Activated naive CD4-positive, alpha-beta T cell (primary cell): ENCODE measurements at places on chromosomes 4 and X.
A peak's percentile ranks its signal among the peaks of the same experiment; 100 is the strongest.

DNA sequence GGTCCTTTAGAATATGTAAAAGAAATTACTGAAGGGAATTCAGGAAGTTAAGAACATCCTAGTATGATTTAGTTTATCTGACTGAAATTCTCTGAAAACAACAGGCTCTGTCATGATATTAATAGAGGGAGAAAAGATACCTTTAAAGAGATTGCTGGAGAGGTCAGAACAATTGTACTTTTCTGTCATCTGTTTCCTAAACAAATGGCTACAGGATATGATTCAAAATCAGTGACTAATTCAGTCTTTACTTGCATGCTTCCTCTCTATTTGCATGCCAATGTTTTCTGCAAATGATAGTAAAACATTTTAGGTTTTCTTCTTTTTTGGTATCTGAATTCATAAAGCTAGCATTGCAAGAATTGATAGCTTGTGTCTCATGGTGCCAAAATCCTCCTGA, 616.7 kb upstream of the PCDH7 start:
- no peak for DNase-seq

- no peak for DNase-seq
Measured at GRCh38 chr4:26020083-26020668, 106.2 kb downstream of the SMIM20 start.

DNA sequence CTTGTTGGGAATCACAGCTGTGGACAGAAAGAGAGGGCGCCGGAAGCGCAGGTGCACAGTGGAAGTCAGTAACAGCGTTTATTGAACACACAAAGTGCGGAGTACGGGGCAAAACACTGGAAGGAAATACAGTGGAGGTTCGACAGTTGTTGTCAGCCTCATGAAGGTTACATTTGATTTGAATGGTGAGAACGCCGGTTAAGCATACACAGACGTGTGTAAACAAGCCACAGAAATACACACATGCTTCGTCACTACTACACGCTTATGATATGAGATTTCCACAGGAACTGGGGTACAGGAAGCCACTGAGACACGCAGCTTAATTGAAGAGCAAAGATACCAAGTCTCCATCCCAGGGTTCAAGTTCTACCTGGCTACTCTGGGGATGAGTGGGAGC, 12.0 kb downstream of the CCKAR start:
- no peak for DNase-seq

- no peak for DNase-seq
Measured at GRCh38 chr4:772776-773175, 53.2 kb downstream of the CPLX1 start.

GRCh38 chr4:17055788-17056187, 157.3 kb upstream of the LDB2 start:
- DNase-seq, result no peak

GRCh38 chr4:105970371-105970770, 75.1 kb downstream of the NPNT start:
- DNase-seq, result no peak

DNA sequence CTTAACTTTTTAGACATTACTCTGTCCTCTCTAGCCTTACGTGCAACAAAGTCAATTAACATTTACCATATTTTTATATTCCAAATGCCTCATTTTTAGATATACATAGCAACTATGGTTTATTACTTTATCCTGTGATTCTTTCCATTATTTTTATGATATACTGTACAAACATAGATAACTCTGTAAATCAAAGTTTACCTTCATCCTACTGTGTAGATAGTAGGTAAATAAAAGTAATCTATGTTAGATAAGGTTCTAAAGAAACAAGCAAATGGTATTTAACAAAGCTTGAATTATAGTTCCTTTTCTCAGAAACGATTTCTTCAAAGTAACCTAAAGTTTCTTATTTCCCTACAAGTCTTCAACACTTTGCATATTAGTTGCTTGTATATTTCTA, 350.0 kb downstream of the GALNTL6 start:
- no peak for DNase-seq

- peak; percentile 1 for DNase-seq
Measured at GRCh38 chr4:74320559-74321118, 12.4 kb downstream of the EPGN start.

DNA sequence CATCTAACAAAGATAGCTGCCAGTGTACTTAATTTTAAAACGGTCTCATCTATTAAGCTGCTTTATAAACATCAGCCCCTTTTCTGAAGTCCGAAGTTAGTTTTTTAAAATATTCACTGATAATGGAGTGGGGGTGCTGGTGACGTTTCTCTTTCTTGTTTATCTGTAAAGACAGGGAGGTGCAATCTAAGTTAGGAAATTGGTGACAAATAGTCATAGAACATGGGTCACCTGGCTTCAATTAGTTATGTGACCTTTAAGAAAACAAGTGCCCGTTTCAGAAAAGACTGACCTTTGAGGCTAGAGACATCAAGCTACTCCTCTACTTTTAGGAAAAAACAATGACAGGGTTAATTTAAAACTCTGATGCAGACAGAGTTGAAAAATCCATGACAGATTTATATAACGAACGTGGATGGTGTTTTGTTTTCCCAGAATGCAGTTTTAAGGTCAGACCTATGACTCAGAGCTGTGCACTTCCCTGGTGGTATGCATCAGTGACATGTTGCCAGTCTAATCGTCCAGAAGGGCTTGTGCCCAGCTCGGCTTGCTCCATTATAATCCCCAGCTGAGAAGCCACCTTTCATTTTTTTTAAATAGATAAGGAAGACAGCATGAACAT, 38.2 kb downstream of the FHL1 start:
- no peak for DNase-seq

- DNase-seq, result no peak
Measured at GRCh38 chr4:59973492-59973891, 1226.6 kb upstream of the ADGRL3 start.

- no peak for DNase-seq
Measured at GRCh38 chr4:129526812-129527211, 430.9 kb downstream of the C4orf33 start.

- DNase-seq, result no peak
Measured at GRCh38 chrX:24027985-24028384, 999 bp upstream of the KLHL15 start.

- no peak for DNase-seq
Measured at GRCh38 chr4:8328456-8328855, 58.9 kb downstream of the HTRA3 start.

DNA sequence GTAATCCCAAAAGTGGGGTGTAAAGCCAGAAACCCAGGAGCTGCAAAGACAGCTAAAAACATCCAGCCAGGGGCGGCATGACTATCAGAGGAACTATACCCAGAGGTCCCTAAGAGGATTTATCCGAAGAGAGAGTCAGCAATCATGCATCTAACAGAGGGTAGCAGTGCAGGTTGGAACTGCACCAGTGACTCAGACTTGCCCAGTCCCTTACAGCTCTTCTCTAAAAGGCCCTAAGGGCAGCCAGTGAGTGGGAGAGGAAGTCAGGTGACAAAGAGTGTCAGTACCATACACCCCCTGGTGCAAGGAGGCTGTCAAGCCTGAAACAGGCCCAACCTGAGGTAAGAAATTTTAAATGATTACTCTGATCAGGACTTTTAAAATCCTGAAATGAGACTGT, 88.1 kb downstream of the CAMK2D start:
- no peak for DNase-seq

DNA sequence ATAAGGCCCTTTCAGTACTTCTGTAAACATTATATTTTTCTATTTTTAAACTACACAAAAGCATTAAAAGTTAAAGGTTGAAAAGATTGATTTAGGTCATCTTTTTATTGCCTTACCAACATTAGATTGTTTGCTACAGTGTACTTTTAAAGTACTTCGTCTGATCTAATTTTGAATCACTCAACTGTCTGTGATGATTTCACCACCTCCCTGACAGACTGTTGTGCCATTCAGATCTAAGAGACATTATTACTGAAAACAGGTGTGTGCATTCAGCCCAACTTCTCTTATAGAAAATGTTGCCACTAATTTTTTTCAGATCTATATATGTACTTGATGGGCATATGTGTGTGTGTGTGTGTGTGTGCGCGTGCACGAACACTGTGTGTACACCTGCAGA, 39.3 kb downstream of the GASK1B start:
- DNase-seq, result no peak
